ENCODE measurements at places on chromosomes 4 and X. TPM values are rescaled to one million over a fixed set of nuclear protein-coding genes. Genes with fewer than 3 reads are reported as not detected.

COPS4 gene
- total RNA-seq, result 52.8 TPM

MAOA gene
- 0.32 TPM for total RNA-seq

SPANXN3 gene
- total RNA-seq, result not detected

PLRG1 gene
- total RNA-seq, result 98.9 TPM

RAB9B gene
- 1.4 TPM for total RNA-seq

UNC5C gene
- total RNA-seq, result 0.43 TPM

GRCh38 chrX:155715141-155715540 is 102.4 kb upstream of the TMLHE start:
- no peak for DNase-seq

GRCh38 chr4:101790521-101791181 is at the start of gene BANK1:
Gene BANK1 (plus strand): TSS chr4:101790730. CDS start chr4:101790881, 151 bp downstream.
- no peak for DNase-seq

DNA sequence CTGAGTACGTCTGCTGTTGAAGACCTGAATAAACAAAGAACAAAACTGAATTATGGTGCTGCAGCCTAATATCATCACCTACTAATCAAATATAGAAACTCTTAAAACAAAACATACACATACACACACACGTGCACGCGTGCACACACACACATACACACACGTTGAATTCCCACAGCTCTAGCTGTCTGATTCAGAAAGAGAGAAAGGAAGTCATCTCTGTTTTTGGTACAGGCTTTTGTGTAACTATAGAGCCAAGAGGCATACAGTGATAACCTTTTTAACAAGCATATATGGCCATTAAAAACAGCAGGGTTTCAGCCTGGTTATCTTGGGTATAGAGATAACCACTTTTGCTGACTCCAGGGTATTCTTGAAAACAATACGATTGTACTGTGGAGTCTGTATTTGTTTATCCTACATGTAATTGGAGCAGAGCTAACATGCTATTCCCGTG is 823.2 kb downstream of the CCSER1 start:
- DNase-seq, result no peak

- DNase-seq, result no peak
These were observed 24.8 kb downstream of the HMX1 start for GRCh38 chr4:8846826-8847225.

All from SK-MEL-5 (cell line).